Activated CD4-positive, alpha-beta T cell treated with anti-CD3 and anti-CD28 coated beads, Interleukin-2, amount 50 U/mL, for 4 hours (primary cell): ENCODE measurements at places on chromosomes 7 and 10.
A peak's percentile ranks its signal among the peaks of the same experiment; 100 is the strongest.

GRCh38 chr10:128861018-128861901 lies 605.8 kb upstream of the MGMT start:
- no peak for DNase-seq

DNA sequence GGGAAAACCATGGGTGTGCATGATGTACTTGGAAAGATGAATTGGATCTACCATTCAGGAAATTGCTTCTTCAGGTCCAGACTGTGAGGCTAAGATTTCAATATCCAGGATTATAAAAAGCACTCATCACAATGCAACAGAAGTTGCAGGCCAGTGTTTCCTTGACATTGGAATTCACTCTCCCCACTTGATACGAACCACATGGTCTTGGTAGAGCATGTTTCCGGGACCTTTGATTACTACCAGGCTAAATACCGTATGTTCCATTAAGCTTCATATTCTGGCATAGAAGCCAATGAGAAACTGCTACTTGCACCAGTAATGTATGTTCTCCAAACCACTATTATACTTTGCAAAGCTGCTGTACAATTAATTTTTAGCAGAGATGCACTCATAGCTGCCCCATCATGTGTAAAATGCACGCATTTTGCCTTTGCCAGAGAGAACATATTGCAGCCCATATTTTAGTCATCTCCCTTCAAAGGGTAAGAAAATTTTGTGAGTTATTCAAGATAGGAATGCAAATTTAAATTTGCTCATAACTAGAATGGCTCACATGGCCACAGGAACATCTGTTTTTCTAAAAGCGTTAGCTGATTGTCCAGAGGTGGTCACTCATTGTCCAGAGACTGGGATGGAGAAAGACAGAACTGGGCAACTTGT lies 8.1 kb downstream of the FRMD4A start:
- no peak for DNase-seq

DNA sequence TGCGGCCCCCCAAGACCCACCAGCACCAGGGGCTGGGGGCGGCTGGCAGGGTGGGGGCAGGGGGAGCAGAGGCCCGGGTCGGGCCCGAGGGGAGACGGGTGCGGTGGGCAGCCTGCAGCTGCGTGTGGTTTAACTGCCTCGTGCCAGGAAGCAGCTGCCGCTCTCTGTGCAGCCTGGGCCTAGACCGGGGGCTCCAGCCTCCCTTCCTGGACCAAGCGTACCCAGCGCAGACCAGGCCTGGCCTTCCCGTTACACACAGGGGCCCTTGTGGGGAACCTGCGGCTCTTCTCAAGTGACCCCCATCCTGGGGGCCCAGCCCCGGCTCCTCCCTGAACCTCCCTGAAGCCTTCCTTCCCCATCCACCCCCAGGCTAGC lies 6.6 kb upstream of the INTS1 start:
- DNase-seq = no peak

GRCh38 chr7:80488406-80488805 lies 23.5 kb downstream of the GNAT3 start:
- no peak for DNase-seq

- DNase-seq = no peak
These were observed 78.1 kb downstream of the AHR start for GRCh38 chr7:17376595-17376994.

DNA sequence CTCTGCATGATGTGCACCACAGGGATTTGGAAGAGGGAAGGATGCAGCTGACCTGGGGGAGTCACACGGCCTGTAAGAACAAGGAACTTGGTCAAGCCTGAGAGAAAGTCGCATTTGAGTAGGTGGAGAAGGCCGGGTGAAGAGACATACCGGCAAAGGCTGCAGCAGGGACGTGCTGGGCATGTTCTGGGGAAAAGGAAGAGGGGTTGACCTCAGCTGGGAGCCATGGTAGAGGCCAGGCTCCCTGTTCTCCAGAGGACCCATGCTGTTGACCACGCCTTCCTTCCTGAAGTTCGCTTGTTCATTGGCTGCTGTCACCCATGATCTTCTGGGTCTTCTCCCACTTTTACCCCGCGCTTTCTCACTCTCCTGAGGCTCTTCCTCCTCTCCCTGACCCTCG lies 84.5 kb downstream of the HTR5A start:
- no peak for DNase-seq

- DNase-seq = peak; percentile 49
These were observed 1.6 kb downstream of the SFMBT2 start for GRCh38 chr10:7409045-7409731.

GRCh38 chr7:137073571-137074325 lies 205.3 kb downstream of the CHRM2 start:
- no peak for DNase-seq

DNA sequence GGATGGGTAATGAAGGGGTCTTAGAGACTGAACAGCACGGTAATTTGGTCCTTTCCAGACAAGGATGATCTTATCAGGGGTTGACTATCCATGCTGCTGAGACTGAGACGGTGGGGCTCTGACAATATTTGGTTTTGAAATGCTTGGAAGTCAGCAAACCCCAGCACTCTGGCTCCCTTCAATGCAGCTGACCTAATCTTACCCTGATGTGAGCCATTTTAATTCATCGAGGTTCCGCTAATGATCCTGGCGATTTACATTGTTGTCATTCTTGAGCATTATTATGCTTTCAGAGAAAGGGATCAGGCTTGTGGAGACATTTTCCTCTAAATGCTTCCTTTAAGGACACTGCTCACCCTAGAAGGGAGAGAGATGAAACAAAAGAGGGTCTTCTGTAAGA lies 114.6 kb upstream of the BMPER start:
- no peak for DNase-seq

GRCh38 chr7:132551886-132552285 lies 24.4 kb downstream of the PLXNA4 start:
- DNase-seq = no peak

DNA sequence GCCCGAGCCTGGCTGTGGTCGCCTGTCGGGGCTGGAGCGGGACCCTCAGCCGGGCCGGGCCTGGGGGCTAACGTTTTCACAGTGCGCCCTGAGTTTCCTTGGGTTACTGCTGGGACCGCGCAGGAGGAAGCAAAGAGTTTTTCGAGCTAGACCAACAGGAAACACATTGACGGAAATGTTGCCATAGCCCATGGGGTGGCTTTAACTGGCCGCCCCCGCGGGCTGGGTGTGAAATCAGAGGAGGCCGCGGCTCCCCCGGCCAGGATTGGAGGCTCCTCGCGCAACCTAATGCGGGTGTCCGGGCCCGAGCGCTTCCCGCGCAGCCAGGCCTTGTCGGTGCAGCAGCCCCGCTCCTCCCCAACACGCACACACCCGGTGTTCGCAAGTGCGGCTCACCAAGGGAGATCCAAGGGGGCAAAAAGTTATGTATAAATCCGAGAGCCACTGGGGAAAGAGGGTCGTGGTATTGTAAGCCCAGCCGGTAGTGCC lies 1.9 kb downstream of the HHEX start:
- no peak for DNase-seq

- DNase-seq = no peak
These were observed 134.6 kb downstream of the TCERG1L start for GRCh38 chr10:131176907-131177306.

- DNase-seq = no peak
These were observed 22.8 kb upstream of the TTYH3 start for GRCh38 chr7:2608921-2609411.

GRCh38 chr7:98217623-98218582 lies 6.7 kb downstream of the BHLHA15 start:
- DNase-seq = no peak

- no peak for DNase-seq
These were observed 40.0 kb upstream of the INSIG1 start for GRCh38 chr7:155257482-155258225.

DNA sequence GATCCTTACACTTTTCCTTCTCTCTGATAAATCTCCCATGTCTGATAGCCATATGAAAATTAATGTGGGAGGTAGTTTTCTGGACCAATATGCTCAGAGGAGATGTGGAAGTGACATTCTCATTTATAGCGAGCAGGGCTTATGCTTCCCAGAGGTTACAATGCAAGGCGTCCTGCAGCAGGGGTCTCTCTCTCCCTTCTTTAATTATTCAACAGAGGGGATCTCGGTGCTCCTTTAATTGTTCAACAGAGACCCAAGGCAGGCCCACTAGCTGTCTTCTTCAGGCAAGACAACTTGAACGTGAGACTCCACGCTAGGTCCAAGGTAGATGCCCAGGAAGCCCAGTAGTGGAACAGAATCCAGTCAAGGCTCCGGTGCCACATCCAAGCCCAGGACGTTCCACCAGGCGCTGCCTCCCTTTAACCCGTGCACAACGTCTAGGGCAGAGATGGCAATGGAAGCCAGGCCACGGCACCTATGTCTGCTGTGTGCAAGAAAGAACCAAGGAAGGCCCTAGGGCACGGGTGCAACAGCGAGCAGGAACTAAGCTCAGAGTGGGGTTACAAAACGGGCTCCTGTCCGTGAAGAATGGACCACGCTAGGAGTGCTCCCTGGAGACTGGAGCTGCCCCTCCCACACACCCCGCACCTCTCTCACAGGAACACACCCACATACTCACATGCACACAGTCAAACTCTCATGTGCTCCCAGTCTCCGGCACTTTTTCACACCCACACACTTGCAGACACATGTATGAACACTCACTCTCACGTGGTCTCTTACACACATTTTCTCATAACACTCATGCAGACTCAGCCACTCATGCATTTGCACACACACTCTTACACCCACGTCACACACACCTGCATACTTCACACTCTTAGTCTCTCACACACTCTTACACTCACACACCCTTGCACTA lies 230.4 kb downstream of the TNS3 start:
- no peak for DNase-seq

DNA sequence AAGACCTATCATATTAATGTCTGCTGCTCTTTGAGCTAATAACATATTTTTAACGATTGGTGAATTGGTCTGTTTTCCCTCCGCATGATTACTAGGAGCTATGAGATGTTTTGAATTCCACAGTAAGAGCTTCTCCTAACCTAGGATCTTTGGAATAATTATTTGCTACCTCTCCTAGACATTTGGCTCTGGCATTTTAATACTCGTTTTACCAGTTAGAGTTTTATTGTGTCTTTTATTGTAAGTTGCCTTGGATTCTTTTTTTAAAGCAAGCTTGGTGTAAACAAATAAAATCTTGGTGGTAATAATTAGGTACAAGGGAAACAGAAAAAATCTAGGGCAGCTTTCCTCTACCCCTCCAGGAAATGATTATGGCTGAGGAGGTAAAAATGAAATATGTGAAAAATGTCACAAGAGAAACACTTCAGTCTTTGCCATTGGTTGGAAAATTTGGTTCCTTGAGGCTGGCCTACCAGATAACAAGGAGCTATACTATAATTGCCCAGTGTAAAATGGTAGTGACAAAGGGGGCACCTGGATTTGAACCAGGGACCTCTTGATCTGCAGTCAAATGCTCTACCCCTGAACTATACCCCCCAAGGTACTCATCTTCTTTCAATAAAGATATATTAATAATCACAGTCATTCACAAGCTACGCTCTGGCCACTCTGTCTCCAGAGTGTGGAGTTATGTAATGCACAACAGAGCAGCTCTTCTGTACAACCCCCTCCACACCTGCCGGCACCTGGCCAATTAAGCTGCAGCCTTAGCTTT lies 85.4 kb downstream of the ZNF777 start:
- no peak for DNase-seq

DNA sequence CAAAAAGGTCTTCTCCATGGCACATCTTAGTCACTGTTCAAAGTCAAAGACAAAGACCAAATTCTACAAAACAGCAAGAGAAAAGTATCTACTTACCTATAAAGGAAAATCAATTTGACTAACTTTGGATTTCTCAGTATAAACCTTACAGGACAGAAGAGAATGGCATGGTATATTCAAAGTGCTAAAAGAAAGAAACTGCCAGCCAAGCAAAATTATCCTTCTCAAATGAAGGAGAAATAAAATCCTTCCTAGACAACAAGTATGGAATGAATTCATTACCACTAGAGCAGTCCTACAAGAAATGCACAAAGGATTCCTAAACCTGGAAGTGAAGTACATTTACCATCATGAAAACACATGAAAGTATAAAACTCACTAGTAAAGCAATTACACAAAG lies 235.5 kb downstream of the STK31 start:
- no peak for DNase-seq

DNA sequence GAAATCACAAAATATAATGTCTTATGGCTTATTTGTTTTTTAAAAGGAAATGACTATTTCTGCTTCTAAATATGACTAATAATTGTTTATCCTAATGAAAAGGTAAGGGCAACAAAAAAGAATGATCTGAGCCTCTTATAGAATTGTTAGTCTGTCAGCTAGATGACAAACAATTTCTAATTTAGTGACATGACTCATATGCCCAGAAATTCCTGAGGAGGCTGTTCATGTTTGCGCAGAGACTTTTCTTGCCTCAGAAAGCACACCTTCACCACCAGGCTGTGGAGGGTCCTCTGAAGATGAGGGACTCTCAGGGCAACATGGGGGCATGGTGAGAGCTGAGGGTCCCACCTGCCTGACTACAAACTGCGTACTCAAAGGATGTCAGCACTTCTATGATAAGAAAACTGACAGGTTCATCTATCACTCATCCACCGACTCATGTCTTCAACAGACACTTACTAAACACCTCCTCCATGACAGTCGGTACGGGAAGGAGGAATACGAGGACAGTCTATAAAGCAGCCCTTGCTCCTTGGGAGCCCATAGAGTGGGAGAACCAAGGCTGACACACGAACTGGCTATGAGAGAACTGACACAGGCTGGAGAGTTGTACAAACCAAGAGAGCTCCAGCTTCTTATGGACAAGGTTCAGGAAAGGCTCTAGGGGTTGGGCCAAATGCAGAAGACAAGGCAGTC lies 102.0 kb downstream of the PKD1L1 start:
- DNase-seq = no peak

GRCh38 chr7:28778786-28779185 lies 179.3 kb downstream of the TRIL start:
- no peak for DNase-seq

GRCh38 chr10:11184093-11184492 lies 166.4 kb downstream of the CELF2 start:
- DNase-seq = no peak

DNA sequence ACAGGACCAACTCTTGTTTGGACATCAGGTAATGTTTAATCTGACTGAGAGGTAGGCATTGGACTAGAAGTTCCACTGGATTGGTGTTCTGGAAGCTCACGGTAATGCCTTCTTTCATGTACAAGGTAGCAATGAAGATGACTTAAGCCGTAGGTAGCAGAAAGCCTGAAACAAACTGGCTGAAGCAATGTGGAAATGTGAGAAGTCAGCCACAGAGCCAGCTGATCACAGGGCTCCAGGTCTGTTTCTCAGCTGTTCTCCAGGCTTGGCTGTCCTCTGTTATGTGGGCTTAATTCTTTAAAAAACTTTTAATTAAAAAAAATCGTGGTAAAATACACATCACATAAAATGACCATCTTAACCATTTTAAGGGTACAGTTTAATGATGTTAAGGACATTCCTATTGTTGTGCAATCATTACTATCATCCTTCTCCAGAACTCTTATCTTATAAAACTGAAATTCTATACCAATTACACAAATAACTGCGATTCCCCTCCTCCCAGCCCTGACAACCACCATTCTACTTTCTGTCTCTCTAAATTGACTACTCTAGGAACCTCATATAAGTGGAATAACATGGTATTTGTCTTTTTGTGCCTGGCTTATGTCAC lies 101.4 kb upstream of the ZNF32 start:
- no peak for DNase-seq

GRCh38 chr7:1366801-1367405 lies 92.4 kb downstream of the MICALL2 start:
- no peak for DNase-seq
